ENCODE measurements at places on chromosomes 4 and X.
A peak's percentile ranks its signal among the peaks of the same experiment; 100 is the strongest.

GRCh38 chr4:39699687-39700409 is 1.9 kb downstream of the UBE2K start:
- H3K36me3 ChIP-seq, result peaks cover 20% of the 10 kb centered on the region
- H3K27me3 ChIP-seq, result no peaks in the 10 kb centered on the region
- H3K27ac ChIP-seq, result peak overlapping the region; percentile 99

- H3K27me3 ChIP-seq, result no peaks in the 10 kb centered on the region
- peaks cover 3% of the 10 kb centered on the region for H3K4me1 ChIP-seq
- H3K36me3 ChIP-seq, result peaks cover 4% of the 10 kb centered on the region
- H3K4me3 ChIP-seq, result no peak overlapping the region
- no peak for DNase-seq
- no peak overlapping the region for H3K27ac ChIP-seq
These were observed 48.3 kb downstream of the ANAPC4 start for GRCh38 chr4:25425361-25425760.

DNA sequence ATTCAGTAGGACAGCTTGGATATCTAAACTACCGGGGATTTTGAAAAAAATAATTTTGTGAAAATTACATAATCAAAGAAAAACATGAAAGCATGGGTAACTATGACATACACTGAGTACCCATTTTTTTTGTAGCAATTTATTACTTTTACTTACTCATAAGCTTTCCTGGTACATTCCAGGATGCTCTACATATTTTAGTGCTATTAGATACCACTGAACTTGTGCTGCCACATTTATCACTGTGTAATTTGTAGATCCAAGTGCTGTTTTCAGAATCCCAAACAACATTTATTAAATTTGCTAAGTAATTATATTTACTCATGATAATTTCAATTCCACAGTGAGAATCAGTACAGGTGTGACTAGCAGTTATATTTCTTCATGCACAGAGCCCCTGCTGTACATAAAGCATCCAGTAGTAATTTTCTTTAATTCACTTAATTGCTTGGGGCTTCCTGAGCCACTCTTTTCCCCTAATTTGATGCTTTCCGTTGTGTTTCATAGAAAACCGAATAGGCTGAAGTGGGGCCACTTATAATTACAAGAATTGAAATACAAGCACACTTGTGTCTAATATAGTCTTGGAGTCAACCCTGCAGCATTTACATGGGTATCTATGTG is 2254.4 kb downstream of the ARAP2 start:
- H3K27me3 ChIP-seq, result no peaks in the 10 kb centered on the region
- no peak overlapping the region for H3K27ac ChIP-seq
- H3K4me1 ChIP-seq, result no peaks in the 10 kb centered on the region
- no peak for DNase-seq

- no peaks in the 10 kb centered on the region for H3K27me3 ChIP-seq
- no peak overlapping the region for H3K27ac ChIP-seq
- no peak for DNase-seq
- H3K36me3 ChIP-seq, result no peaks in the 10 kb centered on the region
These were observed 5.0 kb upstream of the DDX60L start for GRCh38 chr4:168485156-168485910.
